ENCODE measurements at places on chromosomes 5 and 9.

DNA sequence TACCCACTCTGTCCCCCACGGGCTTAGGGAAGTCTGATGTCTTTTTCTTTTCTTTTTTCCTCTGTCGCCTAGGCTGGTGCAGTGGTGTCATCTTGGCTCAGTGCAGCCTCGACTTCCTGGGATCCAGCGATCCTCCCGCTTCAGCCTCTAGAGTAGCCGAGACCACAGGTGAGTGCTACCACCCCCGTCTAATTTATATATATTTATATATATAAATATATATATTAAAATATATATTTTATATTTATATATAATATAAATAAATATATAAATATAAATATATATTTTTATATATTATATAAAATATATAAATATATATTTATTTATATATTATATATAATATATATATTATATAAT, 3.3 kb upstream of the ANXA2R start:
- no peak for DNase-seq

GRCh38 chr5:132065351-132065937, 5.0 kb downstream of the IL3 start:
- DNase-seq: peak; percentile 45

GRCh38 chr5:74540622-74541021, 99.9 kb downstream of the ENC1 start:
- DNase-seq: no peak

DNA sequence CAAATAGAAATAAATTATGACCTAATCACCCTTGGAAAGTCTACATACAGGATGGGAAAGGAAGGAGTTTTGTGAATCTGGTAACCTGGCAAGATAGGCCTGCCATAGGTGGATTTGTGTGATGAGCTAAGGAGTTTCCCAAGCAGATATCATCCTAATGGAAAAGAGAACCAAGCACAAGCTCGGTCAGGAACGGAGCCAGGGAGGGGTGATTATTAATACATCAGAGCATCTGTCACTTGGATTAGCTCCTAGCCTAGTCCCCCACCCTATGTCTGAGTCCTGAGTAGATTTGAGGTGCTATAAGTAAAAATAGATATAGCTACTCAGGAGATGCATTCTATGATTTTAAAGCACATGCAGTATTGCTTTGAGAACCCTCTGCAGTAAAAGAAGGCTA, 57.3 kb upstream of the SMARCA2 start:
- no peak for DNase-seq

- DNase-seq: peak; percentile 86
These were observed 108.5 kb downstream of the EBF1 start for GRCh38 chr5:158990979-158991775.

GRCh38 chr9:72141484-72141883, 7.8 kb upstream of the GDA start:
- no peak for DNase-seq

DNA sequence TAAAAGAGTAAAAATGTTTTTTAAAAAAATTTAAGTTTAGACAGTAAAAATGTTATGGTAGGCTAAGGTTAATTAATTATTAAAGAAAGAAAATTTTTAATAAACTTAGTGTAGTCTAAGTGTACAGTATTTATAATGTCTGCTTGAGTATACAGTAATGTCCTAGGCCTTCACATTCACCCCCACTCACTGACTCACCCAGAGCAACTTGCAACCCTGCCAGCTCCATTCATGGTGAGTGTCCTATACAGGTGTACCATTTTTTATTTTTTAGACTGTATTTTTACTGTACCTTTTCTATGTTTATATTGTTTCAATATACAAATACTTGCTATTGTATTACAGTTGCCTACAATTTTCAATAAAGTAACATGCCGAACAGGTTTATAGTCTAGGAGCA, 234.1 kb downstream of the AUH start:
- no peak for DNase-seq

GRCh38 chr9:104779334-104779733, 15.4 kb downstream of the NIPSNAP3B start:
- no peak for DNase-seq

GRCh38 chr9:108270051-108270450, 585.7 kb downstream of the ACTL7B start:
- no peak for DNase-seq

GRCh38 chr5:9401786-9402472, 143.9 kb downstream of the SEMA5A start:
- DNase-seq: peak; percentile 75

- no peak for DNase-seq
These were observed 512.3 kb upstream of the MPDZ start for GRCh38 chr9:13791816-13792215.

- peak; percentile 52 for DNase-seq
These were observed 28.4 kb upstream of the SUSD1 start for GRCh38 chr9:112203536-112203935.

- no peak for DNase-seq
These were observed 21.8 kb upstream of the RLN1 start for GRCh38 chr9:5361326-5362010.
